ENCODE measurements at places on chromosomes 1 and 21.

GRCh38 chr1:97451944-97452343 is 468.9 kb downstream of the DPYD start:
- no peak for DNase-seq

- DNase-seq = no peak
Measured at GRCh38 chr21:44803651-44804050, 2.0 kb upstream of the UBE2G2 start.

DNA sequence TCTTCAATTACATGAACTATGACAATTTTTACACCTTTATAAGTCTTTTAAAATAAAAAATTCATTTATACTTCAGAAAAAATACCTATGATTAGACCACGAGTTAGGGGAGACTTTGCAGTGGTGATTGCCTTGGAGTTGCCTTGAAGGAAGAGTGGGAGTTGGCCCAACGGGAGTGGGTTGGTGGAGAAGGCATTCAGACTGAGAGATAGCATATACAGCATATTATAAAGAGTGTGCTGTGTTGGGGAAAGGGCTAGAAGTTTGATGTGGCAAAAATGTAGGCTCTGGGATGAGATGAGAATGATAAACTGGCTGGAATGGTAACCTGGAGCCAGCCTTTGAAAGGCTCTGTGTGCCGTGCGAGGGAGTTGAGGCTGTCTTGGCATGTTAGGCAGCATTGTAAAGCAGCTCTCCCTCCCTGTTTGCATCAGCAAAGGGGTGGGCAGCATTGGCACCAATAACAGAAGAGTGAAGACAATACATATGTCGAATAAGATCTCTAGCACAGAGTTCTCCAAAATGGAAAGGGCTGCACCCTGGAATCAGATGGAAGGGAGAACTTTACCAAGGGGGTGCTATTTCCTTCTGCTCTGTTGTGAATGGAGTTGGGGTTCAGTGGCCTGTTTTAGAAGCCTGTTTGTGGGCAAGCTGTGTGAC is 24.4 kb downstream of the MPZL1 start:
- no peak for DNase-seq

DNA sequence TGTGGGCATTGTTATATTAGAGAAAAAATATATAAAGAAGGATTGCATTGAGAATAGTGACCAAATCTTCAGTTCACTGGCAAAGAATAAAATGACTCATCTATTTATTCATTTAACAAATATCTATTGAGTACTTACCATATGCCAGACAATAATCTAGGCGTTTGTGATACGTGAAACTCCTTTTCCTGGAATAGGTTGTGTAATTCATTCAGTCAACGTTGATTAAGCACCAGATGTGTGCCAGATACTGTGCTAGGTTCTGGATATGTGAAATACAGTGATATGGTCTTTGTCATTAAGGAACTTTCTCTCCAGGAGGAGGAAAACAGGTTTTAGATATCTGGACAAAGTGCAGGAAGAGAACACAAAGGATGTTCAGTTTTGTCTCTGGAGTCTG is 344.5 kb downstream of the RWDD3 start:
- DNase-seq = no peak

GRCh38 chr1:14794136-14794768 is 195.8 kb downstream of the KAZN start:
- DNase-seq = no peak

DNA sequence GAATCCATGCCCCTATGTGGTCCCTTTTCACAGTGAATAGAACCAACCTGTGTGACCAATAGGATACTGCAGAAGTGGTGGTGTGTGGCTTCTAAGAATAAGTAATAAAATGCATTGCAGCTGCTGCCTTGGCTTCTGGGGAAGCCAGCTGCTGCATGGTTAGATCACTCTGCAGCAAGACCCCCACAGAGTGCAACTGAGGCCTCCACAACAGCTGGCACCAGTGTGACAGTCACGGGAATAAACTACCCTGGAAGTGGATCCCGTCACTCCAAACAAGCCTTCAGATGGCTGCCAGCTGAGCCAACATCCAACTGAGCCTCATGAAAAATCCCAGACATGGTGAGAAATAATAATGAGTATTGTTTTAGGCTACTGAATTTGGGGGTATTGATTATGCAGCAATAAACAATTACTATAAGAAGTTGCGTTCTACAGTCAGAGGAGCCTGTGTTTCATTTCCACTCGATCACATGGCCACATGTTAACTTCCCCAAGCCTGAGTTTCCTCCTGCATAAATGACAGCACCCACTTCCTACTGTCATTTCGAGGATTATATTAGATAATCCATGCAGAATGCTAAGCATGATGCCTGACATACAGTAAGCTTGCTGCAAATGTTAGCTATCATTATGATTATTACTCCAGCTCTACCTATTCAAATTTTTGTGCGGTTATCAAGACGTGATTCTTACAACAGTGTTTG is 20.8 kb upstream of the COG2 start:
- no peak for DNase-seq

- DNase-seq = no peak
Measured at GRCh38 chr1:85571181-85571759, 9.3 kb upstream of the CCN1 start.
